ENCODE measurements at places on chromosomes 12 and 14. TPM values are rescaled to one million over a fixed set of nuclear protein-coding genes. Genes with fewer than 3 reads are reported as not detected.

The ARMH4 gene
- 38.0 TPM for total RNA-seq

The PZP gene
- total RNA-seq, result 1.6 TPM

The IPO8 gene
- 46.1 TPM for total RNA-seq

The NTF3 gene
- total RNA-seq, result 5.7 TPM

The LMO3 gene
- 5.5 TPM for total RNA-seq

The LRFN5 gene
- total RNA-seq, result 15.5 TPM

The OR6C2 gene
- not detected for total RNA-seq

The GLT1D1 gene
- total RNA-seq, result 1.8 TPM

The TMEM132D gene
- total RNA-seq, result 1.3 TPM

The TPCN1 gene
- 47.5 TPM for total RNA-seq

The KRT73 gene
- total RNA-seq, result not detected

The CD4 gene
- 18.3 TPM for total RNA-seq

The NFE2 gene
- 6.6 TPM for total RNA-seq

The RTL1 gene
- total RNA-seq, result 8.5 TPM

The AMIGO2 gene
- total RNA-seq, result 18.5 TPM

The CELA1 gene
- total RNA-seq, result not detected

The FAM216A gene
- total RNA-seq, result 8.0 TPM

The SLC15A4 gene
- 47.9 TPM for total RNA-seq

The RIMBP2 gene
- 21.4 TPM for total RNA-seq

The WIF1 gene
- 1.9 TPM for total RNA-seq

The TAS2R7 gene
- not detected for total RNA-seq

The ACVRL1 gene
- total RNA-seq, result 72.2 TPM

The TRIM9 gene
- total RNA-seq, result 1.6 TPM

The SLC6A12 gene
- total RNA-seq, result 15.2 TPM

The DUSP6 gene
- total RNA-seq, result 106 TPM

The CDKN3 gene
- total RNA-seq, result 12.8 TPM

The CFAP251 gene
- total RNA-seq, result 11.2 TPM

The SIX6 gene
- total RNA-seq, result not detected

The PTPN21 gene
- total RNA-seq, result 42.0 TPM

The RASSF8 gene
- 46.0 TPM for total RNA-seq

The COX8C gene
- not detected for total RNA-seq

The CD27 gene
- 0.12 TPM for total RNA-seq

The IL23A gene
- not detected for total RNA-seq

The RASAL1 gene
- 15.1 TPM for total RNA-seq

The RPGRIP1 gene
- total RNA-seq, result 1.1 TPM

The RHEBL1 gene
- 1.3 TPM for total RNA-seq

The RAB21 gene
- 29.0 TPM for total RNA-seq

The HOXC12 gene
- total RNA-seq, result not detected

The TBX3 gene
- 87.9 TPM for total RNA-seq

The POTEM gene
- not detected for total RNA-seq
